RWPE1 (cell line): ENCODE measurements at places on chromosomes 12 and 14.

DNA sequence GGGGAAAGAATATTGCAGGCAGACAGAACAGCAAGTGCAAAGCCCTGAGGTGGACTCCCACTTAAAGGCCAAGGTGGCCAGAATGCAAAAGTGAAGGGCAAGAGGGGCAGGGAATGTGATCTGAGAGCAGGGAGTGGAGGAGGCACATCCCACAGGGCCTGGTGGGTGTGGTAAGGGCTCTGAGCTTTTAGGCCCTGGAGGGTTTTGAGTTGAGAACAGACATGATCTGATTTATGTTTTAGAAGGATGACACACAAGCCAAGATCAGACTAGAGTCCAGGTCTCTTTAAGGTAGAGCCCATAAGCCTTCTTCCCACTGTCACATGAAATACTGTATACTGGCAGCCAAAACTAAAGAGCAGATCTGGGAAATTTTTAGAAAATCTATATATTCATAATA is 162.5 kb downstream of the SLC38A4 start:
- peak; percentile 36 for DNase-seq

GRCh38 chr14:91509878-91510170 is 286 bp downstream of the PPP4R3A start:
- DNase-seq: no peak

- no peak for DNase-seq
Measured at GRCh38 chr12:26119391-26119989, 5.3 kb downstream of the BHLHE41 start.

DNA sequence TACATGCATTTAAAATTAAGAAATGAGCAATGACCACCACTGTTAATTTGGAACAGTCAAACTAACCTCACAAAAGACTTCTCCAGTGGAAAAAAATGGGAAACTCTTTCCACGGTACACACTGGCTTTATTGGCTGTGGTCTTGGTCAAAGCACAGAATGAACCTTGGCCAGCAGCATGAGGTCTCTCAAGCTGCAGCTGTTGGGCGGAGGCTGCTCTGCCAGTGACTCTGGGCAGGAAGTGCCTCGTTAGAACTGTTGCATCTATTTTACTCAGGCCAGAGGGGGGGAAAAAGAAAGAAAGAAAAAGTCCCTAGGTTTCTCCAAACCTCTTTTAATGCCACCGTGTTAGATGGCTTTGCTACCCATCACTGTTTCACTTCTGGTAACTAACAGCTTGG is 279.8 kb upstream of the DIO2 start:
- no peak for DNase-seq

- peak; percentile 44 for DNase-seq
Measured at GRCh38 chr14:77040741-77041653, 12.5 kb upstream of the IRF2BPL start.

GRCh38 chr12:92995258-92995903 is 66.3 kb upstream of the EEA1 start:
- no peak for DNase-seq

DNA sequence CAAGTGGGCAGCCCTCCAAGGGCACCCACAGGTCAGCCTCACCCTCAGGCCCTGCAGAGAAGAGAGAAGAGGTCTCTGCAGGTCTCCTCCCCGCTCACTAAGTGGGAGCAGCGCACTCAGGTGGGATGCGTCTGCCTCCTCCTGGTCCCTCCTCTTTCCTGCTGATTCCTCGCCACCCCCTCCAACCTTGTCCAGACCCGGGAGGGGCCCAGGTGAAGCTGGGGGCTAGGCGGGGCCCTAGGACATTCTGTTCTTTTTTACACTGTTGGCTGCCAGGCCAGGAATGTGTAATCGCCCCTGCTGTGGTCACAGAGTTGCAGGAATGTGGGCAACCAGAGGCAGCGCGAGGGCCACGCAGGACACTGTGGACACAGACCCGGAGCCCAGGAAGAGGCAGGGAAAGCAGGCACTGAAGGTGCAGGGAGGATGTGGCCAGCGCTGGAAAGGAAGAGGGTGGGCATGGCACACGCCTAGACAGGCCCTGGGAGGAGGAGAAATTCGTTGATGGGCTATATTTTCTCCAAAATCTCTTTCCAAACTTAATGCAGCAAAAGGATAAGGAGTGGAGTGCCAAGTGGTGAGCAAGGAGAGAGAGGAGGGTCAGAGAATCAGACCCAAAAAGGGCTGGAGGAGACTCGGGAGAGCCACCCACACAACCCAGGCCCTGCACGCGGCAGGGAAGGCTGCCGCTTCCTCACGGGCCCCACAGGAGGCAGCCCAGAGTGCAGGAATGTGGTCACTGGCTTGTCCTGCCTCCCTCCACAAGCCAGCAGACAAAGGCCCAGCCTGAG is 911 bp upstream of the SCNN1A start:
- peak; percentile 82 for DNase-seq

DNA sequence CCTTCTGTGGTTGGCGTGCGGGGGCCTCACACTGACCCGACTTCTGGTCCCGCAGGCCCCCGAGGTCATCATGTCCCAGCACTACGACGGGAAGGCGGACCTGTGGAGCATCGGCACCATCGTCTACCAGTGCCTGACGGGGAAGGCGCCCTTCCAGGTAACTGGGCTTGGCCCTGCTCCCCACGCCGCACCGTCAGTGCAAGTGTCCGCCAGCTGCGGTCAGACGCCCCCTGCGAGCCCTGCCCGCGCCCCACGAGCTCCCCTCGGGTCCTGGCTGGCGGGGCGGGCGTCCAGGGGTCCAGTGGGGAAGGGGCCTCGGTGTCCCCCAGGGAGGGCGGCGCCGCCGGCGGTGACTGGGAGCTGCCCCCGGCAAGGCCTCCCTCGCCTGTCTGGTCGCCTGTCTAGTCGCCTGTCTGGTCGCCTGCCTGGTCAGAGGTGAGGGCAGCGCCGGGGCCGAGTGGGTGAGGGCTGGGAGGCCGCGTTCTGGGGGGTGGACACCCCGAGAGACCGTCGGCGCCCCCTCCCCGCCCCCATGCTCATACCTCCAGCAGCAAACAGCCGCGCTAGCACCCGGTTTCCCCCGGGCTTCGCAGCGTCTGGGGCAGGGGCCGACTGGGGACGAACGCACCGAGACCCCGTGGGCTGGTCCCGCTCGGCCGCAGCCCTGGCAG is 14.8 kb downstream of the ULK1 start:
- DNase-seq: no peak

DNA sequence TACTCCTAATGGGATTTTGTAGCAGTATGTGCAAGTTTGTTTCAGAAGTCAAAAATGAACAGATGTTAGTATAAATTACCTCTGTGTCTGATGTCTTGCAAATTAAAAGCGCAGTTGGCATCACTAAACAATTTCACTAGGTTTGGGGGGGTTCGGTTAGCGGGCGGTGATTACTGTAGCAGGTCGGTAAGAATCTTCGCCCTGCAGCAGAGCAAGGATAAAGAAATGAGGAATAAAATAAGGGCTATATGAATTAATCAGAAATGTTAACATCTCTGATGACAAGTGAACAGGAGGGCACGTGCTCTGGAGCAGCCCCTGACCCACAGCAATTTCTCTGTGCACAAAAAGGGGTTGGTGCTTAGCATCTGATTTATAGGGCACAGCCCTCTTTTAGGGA is 43.6 kb upstream of the VSX2 start:
- no peak for DNase-seq

GRCh38 chr12:67111182-67111581 is 158.0 kb upstream of the CAND1 start:
- no peak for DNase-seq

- DNase-seq: no peak
Measured at GRCh38 chr14:90625445-90625844, 190.8 kb downstream of the TTC7B start.

DNA sequence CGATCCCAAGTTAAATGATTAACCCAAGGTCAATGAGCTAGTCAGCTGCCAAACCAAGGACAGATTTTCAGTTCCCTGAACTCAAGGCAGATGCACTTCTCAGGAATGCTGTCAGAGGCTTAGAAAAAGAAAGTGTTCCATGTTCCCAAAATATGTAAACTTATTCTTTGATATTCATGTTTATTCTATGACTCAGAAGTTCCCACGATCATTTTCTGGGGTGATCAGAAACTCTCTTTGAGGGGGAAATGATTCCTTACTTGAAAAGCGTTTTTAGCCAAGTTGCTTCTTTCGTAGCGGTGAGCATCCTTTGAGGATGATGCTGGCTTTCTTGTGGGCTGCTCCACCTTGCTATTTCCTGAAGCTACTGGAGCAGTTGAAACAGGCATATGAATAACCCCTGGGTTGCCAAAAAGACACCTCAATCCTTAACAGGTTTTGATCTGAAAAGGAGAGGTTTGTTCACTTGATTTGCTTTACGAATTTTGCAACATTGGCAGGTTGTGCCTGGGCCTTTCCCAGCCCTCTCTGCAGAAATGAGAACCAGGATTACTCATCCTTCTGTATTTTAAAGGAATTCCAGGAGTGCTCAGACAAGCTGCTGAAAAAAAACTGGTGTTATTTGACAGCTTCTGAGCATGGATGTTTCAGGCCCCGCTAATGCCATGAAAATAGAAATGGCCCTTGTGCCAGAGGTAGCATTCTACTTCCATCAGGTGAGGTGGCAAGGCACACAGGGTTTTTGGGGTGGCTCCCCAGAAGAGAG is 121.4 kb upstream of the HIF1A start:
- DNase-seq: peak; percentile 83

DNA sequence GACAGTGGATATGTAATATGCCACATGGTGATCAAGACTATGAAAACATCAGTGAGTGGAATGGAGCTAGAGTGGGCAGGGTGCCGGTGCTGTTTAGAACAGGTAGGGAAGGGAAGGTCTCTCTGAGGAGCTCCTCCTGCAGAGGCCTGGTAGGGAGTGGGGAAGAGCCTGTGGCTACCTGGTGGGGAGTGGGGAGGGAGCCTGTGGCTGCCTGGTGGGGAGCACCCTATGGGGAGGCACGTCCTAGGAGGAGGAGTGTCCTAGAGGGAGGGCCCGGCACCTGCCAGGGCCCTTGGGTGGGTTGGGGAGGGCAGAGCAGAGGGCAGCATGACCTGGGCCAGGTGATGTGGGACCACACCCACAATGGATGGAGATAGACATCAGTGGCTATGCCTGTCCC is 122.6 kb downstream of the ADGRD1 start:
- no peak for DNase-seq

DNA sequence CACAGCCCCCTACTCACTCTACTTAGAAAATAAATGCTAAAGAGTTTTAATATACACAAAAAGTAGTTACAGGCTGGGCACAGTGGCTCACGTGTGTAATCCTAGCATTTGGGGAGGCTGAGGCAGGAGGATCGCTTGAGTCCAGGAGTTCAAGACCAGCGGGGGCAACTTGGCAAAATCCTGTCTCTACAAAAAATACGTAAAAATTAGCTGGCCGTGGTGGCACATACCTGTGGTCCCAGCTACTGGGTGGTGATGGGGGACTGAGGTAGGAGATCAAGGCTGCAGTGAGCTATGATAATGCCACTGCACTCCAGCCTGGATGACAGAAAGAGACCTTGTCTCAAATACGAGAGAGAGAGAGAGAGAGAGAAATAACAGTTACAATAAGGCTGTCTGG is 9.9 kb upstream of the DYNC1H1 start:
- no peak for DNase-seq

- DNase-seq: peak; percentile 48
Measured at GRCh38 chr12:95918194-95918993, 24.0 kb downstream of the CCDC38 start.

GRCh38 chr12:108328420-108328819 is 10.7 kb downstream of the CMKLR1 start:
- DNase-seq: no peak
